AG08395 (cell line): ENCODE measurements at places on chromosomes 7 and 10.

GRCh38 chr7:91050677-91051076 is 213.6 kb upstream of the FZD1 start:
- no peak for DNase-seq

- DNase-seq, result peak; percentile 29
Measured at GRCh38 chr7:131328377-131329175, 900 bp downstream of the MKLN1 start.

DNA sequence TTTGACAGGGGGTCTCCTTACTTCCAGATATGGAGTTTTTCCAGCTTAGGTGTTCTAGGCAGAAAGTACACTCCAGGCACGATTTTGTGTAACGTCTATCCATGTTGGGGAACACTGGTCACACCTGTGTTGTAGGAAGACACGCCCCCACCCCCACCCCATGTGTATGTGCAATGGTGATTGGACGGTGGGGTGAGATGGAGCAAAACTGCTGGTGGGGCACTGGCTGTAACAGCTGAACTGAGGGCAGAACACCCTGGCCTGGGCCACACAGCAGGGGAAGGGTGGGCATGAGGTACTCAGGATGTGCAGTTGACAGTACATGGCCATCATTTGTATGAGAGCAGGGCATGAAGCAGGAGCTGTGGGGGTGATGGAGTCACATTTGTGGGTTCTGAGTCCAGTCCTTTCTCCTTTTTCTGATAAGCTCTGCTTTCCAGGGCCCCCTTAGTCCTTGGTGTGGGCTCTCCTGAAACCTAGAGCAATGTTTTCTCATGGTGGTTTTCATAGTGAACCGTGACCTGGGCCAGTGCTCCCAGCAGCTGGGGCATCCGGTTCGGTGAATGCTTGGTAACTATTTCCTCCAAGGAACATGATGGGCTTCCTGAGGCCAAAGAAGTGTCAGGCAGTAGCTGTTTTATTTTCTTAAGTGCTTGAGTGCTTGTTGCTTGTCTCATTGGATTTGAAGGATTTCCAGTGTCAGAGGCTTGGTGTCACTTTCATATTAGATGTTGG is 63.4 kb upstream of the AQP1 start:
- no peak for DNase-seq

DNA sequence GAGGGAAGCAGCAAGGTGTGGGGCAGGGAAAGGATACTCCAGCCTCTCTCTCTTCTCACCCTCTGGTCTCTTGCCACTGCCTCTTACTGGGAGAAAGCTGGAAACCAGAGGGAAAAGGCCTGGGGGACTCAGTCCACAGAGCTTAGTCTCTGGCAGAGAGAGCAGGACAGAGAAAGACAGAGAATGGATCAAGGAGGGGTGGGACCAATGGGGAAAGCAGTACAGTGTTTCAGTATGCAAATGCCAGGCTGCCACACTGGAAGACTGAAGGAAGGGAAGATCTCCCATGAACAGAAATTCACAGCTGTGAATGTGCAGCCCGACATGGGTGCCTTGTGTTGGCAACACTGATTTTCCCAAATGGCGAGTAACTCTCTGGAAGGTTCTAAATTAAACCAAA is 40.4 kb downstream of the CREB5 start:
- no peak for DNase-seq

GRCh38 chr7:334618-335357 is 44.8 kb downstream of the FOXL3 start:
- no peak for DNase-seq

- DNase-seq, result no peak
Measured at GRCh38 chr7:93205046-93205445, 21.2 kb downstream of the HEPACAM2 start.

GRCh38 chr7:124257638-124258308 is 224.9 kb upstream of the TMEM229A start:
- DNase-seq, result no peak

DNA sequence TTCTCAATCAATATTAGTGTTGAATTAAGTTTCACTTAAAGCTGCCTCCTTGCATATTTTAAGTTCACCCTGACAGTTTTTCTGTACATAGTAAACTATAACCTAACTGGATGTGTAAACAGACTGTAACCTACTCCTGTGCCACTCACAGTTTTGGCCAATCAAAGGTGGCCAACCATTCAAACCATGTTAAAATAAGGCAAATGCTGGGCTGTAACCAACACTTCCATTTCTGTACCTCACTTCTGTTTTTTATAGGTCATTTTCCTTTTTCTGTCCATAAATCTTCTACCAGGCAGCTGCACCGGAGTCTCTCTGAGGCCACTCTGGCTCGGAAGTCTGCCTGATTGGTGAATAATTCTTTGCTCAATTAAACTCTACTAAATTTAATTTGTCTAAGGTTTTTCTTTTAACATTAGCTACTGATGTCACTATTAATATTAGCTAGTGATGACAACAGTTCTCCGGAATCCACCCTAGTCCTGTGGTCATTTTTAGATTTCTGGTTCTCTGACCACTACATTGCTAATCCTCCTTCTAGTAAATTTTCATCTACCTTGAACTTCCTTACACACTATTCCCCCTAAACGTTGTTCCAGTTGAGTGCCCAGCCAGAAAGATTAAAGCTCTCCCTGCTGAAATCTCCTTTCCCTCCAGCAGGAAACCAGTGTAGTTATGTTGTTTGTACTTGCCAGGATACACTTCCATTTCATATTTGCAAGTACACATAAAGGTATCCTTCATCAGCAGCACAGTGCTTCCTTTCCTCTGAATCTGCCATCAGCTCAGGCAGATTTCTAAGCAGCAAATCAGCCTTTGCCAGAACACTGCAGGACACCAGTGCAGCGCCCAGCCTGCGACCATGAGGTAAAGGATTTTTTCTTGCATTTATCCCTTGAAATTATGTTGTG is 18.6 kb upstream of the IFIT2 start:
- peak; percentile 32 for DNase-seq

DNA sequence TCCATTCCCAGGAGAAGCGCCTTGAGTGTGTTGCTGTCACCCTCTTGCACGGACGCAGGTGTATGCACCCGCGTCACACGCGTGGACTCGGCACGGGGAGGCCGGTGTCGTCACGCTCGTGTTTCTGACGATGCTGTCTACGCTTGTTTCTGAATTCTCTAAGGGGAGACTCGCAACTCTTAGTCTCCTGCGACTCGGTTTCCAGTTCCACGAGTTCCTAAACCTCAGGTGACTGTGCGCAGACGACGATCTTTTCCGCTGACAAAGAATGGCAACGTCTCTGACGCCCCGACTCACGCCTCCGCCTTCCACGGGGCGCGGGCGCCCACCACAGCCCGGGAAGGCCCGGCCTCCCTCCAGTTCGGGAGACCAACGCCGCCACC is 579 bp downstream of the IDI1 start:
- no peak for DNase-seq

DNA sequence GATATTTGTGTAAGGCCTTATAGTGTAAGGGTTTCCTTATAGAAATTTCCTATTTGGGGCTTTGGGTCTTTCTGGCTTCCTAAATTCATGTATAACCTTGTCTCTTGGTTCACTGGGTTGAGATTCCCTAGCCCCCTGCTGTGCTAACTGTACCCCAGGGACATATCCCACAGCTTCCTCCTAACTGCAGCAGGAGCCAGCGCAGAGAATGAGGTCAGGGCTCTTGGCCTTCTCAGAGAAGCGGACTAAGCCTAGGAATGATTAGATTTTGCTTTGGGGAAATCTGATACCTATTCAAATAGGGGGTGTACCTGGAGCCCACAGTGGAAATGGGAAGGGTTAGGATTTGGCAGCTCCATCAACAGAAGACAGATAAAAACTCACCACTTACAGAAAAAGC is 138.1 kb upstream of the EFCAB10 start:
- DNase-seq, result no peak

DNA sequence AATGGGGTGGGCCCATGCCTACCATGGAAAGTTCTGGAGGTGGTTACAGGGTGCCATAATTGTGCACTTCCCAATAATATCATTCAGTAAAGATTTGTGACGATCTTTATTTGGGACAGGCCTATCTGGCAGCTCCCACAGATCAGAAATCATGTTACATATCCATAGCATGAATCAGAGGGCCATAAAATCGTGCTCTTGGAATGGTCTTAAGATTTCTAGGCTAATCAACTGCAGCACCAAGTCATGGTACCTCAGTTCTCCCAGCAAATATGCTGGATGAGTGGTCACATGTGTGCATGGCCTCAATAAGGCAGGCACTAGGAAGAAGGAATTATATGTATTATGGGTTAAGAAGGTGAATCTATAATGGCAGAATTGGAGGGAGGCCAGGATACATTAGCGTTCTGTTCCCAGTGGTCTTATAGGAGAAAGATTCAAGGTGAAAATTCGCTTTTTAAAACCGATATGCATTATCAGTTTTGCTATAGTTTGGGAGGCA is 134.7 kb downstream of the NRP1 start:
- no peak for DNase-seq

DNA sequence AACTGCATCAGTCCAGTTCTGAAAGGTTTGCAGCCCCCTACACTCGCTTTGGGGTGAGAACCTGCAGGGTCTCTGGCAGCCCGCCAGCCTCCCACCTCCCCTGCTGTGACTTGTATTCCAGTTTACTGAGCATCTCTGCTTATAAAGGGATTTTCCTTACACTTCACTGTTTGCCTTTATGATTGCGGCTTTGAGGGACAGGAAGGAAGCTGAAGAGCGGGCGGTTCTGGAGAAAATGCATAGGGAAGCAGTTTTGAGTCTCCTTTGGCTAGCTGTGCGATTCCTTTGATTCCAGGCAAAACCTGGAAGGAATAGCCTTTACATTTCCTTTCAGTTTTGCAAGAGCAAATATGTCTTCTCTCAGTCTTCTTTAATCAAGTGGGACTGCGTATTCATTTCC is 65.0 kb upstream of the TRIM8 start:
- no peak for DNase-seq

DNA sequence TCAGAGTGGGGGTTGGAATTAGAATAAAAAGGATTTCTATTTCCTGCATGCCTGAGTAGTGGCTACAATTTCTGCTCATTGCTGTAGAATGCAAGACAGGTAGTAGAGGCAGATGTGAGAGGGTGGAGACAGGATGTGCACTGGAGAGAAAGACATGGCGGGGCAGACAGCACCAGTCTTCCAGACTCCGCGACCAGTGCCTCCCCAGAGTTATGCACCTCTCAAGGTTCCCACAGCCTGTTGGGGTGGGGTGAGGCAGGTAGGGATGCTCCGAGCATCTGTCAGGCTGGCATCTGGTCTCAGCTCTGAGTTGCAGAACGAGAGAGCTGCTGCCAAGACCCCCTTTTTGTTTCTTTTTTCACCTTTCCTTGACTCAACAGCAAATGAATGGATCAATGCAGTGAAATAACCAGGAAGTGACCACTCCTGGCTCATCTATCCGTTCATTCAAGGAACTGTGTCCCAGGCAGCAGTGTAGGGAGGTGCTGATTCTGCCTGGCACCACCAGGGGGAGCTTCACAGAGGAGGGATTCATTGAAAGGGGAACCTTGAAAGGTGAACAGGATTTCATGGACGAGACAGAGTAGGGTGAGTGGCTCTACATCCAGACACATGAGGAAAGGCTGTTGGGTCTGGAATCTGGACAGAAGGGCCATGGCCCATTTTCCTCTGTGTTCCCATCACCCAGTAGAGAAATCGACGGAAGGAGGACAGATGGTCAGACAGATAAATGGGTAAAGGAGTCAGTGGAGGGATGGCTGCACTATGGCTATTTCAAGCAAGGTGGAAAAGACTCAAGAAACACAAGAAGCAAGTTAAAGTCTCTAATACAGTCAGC is 17.2 kb upstream of the SLC18A3 start:
- peak; percentile 82 for DNase-seq

- DNase-seq, result no peak
Measured at GRCh38 chr10:131697476-131698128, 203.2 kb upstream of the PPP2R2D start.

GRCh38 chr7:157248659-157249058 is 88.1 kb upstream of the DNAJB6 start:
- no peak for DNase-seq

GRCh38 chr7:44291733-44292419 is 33.5 kb downstream of the CAMK2B start:
- DNase-seq, result no peak

DNA sequence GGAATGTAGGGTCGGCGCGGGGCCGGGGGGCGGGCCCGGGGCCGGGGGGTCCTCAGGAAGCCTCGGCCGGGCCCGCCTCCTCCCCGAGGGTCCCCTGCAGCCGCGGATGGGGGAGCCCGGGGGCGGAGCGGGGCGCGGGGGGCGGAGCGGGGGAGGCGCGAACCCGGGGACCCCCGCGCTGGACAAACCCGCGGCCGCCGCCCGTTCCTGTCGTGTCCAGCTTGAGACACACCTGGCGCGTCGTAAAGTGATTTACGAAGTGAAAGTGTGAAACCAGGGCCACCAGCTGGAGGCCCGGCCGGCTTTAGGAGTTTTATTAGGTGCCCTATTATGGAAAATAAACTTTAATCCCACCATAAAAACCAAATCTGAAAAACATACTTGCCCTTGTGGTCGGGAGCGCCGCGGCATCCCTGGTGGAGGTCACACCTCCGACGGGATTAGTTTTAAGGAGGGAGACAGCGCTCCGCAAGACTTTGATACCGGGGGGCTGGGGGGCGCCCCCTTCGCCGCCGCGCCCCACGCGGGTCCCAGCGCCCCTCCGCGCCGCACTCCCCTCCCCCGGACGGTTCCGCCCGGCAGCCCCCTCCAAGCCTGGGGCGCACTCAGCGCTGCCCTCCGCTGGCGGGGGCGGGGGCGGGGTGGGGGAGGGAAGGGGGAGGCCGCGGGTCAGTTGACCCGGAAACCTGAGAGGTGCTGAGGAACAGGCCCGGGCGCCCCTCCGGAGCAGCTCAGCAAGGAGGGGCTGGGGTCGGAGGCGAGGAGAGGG is 10.3 kb downstream of the MNX1 start:
- no peak for DNase-seq

GRCh38 chr10:17710181-17710580 is 41.8 kb upstream of the TMEM236 start:
- no peak for DNase-seq

DNA sequence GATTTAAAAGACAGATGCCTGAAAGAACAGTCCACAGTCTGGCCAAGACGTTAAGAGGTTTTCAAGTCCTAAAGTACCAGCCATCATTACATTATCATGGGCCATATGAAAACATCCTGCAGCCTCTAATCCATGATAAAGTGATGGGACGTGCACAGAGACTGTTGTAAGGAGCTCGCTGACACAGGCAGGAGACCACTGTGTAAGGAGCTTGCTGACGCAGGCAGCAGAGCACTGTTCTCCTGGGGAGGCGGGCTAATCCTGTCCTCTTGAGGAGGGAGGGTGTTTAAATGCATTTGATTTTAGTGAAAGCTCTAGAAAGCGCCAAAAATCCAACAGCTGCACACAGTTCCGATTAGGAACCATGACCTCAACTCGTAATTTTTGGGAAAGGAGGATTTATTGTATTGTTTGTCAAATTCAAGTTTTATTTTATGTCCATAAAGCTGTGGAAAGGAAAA is 16.9 kb downstream of the SVIL start:
- no peak for DNase-seq

- no peak for DNase-seq
Measured at GRCh38 chr7:88791891-88792290, 3.6 kb downstream of the TEX47 start.

DNA sequence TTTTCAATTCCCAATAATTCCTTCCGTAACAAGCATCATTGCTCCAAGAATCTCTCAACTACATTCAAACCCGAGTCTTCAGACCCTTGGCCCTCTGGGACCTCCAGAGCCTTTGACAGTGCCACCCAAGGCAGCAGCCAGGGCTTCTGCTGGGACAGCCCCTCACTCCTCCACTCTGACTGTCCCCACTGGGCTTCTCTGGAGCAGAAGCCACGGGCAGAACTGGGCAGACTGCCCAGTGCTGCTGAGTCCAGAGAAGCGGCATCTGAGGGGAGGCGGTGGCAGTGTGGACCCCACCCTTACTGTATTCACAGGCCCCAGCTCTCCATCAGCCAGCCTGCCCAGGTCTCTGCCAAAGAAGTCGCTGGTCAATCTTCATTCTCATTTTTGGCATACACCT is 8.8 kb downstream of the CYREN start:
- DNase-seq, result no peak

- no peak for DNase-seq
Measured at GRCh38 chr7:108294595-108294994, 161.6 kb downstream of the NRCAM start.
